Posterior vena cava (tissue), 2 donors: ENCODE measurements at places on chromosomes 5 and 9. TPM values are rescaled to one million over a fixed set of nuclear protein-coding genes. Genes with fewer than 3 reads are reported as not detected.
A peak's percentile ranks its signal among the peaks of the same experiment; 100 is the strongest.

CCDC192 gene
- total RNA-seq = not detected

SPINK6 gene
- not detected for total RNA-seq

SIT1 gene
- total RNA-seq = 0.56 TPM

LHX2 gene
- not detected for total RNA-seq

PLCXD3 gene
- total RNA-seq = 24.4 TPM

DUSP1 gene
- total RNA-seq = 1,411 TPM

DMGDH gene
- 3.6 TPM for total RNA-seq

HCN1 gene
- total RNA-seq = not detected

DNA sequence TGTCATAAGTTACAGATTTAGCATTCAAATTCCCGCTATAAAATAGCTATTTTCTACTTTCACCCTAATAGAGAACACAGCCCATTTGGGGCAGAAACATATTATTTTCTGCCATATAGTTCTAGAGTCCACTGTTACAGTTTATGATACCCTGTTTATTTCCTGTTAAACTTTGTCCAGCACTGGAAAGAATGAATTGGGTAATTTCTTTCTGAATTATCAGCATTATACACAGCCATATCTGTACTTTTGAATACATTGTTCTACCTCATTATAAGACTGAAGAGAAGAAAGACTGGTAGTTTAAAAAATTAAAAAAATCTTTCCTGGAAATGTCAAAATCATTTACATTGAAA, 332.1 kb downstream of the DIRAS2 start:
- DNase-seq = no peak

GRCh38 chr9:115135821-115136778, 18.1 kb upstream of the TNC start:
- DNase-seq = no peak

DNA sequence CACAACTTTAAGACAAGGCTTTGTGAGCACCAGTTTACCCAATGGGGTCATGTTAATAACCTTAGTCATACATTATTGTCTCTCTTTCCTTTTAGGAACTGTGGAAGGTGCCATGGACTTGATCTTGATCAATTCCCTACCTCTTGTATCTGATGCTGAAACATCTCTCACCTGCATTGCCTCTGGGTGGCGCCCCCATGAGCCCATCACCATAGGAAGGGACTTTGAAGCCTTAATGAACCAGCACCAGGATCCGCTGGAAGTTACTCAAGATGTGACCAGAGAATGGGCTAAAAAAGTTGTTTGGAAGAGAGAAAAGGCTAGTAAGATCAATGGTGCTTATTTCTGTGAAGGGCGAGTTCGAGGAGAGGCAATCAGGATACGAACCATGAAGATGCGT, 48.7 kb downstream of the TEK start:
- DNase-seq = no peak

DNA sequence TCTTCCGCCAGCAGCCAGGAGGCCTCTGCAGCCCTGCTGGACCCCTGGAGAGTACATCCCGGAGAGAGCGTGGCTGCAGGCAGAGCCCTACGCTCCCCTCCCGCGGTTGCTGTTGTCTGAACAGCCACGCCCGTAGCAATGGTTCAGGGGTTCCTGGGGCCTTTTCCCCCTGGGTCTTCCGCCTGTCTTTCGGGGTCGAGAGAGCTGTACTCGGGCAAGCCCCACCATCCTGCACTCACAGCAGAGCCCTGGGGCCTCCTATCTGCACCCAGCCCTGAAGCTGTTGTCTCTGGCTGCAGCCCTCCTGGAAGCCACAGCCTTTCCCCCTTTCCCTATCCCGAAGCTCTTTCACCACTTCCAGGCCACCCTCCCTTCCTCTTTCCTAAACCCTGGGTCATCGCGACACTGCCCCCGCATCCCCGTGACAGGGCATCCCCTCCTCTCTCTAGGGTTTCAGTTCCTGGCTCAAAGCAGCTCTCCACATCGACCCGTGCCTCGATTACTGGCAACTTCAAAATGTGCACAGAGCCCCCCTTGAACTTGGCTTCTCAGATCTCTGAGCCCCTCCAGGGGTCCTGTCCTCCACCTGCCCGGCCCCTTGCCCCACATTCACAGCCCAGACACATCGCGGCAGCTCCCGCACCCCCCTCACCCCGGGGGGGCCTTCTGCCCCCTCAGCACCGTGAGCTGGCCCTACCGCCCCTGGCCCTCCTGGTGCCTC, 43.9 kb upstream of the CEP72 start:
- peak; percentile 66 for DNase-seq

DNA sequence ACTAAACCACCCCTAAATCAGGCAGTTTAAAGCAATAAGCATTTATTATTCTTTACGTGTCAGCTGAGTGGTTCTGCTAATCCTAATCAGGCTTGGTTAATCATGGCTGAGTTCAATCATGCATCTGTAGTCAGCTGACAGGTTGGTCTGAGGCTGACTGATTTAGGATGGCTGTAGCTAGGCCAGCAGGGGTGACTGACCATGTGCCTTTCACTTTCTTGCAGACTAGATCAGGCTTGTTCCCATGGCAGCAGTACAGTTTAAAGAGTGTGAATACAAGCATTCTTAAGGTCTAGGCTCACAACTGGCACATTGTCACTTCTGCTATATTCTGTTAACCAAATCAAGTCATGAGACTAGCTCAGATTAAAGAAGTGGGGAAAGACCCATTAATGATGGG, 16.1 kb upstream of the MPDZ start:
- DNase-seq = no peak

DNA sequence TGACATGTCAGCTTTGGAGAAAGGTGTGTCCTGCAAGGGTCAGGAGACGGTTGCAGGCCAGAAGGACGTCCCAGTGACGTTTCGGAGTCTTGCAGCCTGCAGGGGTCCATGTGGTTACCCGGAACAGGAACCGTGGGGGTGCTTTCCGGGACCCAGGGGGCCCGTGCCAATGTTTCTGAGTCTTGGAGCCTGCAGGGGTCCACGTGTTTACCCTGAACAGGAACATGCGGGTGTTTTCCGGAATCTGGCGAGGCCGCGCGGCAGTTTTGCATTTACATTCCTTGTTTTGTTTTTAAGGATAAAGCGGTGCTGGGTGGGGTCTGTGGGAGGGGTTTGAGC, 30.6 kb downstream of the NKD2 start:
- DNase-seq = peak; percentile 47

DNA sequence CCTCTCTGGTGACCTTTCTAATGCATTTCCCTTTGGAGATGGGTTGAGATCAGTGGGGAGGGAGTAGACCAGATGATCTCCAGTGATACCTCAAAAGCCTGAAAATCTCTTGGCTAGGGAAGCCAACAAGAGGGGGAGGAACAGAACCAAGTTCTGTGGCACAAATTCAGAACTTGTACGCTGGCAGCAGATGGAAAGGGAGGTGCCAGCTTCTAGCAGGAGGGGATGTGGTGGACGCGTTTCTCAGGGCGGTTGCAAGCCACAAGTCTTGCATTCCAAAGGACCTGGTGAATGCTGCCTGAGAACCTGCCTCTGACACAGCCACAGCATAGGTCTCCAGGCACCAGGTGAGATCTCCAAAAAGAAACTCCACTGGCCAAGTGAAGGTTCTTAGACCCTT, 13.4 kb downstream of the SLIT3 start:
- DNase-seq = no peak

DNA sequence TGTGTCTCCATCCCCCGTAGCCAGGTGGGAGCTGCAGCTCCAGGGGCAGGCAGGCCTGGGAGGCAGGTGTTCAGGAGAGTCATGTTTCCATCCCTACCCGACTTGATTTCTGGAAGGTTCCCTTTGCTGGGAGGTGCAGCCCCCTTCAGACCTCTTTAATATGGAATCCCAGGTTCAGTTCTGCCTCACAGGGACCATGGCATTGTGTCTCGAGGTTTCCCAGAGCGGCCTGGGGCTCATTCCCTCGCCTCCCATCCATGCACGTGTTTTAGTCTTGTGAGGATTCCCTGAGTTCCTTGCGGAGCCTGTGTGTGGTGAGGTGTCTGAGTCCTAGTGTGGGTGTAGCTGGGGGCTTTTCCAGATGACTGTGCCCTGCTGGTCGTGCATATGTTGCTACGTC, 16.5 kb upstream of the AHRR start:
- DNase-seq = no peak

DNA sequence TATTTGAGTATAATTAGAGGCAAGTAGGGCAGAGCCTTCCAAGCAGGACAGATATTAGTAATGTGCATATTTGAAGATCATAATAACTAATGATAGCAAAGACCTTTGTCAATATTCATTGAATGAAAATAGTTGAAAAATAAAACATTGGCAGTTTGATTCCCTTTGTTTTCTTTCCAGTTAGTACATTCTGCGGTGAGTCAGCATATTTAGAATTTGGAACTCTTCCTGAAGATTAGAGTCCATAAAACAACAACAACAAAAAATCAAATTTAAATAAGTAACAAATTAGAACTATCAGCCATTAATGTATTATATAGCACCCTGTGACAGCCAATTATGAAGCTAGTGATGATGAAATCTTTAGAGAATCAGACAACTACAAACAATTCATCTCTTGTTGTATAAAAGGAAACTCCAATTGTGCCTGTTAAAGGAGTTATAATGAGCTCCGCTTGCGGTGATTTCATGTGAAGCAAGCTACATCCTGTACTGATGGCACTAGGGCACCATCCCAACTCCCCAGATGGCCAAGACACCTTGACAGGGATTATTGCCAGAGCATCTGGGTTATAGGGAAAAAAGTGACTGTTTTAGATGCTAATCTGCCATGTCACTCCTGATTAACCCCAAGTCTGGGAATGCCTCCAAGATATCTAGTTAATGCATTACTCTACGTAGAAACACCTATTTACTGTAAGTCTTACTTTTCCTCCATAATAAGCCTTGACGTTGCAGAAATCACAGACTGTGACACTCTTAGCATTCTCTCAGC, 6.8 kb downstream of the IFNA8 start:
- DNase-seq = no peak

DNA sequence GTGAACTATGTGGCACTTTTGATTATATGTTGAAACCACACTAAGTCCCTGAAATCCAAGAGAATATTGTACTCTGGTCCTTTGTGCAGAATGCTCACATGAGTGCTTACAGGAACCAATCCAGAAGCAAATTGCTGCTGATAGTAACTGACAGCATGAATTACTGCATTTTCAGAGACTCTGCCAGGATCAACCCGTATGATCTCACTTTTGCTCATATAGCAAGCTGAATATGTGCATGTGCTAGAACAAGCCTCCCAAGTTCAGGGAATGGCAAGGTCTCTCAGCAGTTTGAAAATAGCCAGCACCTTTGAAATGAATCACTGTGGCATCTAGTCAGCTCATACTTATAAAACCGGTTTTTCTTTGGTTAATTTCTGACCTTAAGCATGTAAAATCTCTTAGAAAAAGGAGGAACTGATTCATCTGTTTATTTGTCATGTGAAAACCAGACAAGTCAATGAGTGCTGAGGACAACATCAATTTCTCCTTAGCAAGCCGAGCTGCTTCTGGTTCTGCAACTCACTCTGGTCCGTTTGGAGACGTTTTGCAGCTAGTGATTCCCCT, 215.7 kb upstream of the ELL2 start:
- no peak for DNase-seq

DNA sequence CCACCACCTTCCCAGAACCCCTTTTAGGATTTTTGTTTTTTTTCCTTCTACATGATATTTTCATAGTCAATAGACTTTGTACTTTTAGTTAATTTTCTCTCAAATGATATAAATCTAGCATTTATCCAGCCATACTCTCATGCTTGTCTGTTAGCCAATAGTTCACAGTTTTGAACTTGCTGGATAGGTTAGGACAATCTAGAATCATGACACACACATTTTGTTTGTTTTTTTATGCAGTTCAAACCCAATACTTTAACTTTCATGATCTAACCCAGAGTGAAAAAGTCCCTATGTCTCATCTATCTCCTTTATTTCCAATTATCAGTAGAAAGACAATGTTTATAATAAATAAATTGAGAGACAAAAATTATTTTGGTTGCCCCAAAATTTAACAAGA, 509.7 kb upstream of the DMAC1 start:
- DNase-seq = no peak

DNA sequence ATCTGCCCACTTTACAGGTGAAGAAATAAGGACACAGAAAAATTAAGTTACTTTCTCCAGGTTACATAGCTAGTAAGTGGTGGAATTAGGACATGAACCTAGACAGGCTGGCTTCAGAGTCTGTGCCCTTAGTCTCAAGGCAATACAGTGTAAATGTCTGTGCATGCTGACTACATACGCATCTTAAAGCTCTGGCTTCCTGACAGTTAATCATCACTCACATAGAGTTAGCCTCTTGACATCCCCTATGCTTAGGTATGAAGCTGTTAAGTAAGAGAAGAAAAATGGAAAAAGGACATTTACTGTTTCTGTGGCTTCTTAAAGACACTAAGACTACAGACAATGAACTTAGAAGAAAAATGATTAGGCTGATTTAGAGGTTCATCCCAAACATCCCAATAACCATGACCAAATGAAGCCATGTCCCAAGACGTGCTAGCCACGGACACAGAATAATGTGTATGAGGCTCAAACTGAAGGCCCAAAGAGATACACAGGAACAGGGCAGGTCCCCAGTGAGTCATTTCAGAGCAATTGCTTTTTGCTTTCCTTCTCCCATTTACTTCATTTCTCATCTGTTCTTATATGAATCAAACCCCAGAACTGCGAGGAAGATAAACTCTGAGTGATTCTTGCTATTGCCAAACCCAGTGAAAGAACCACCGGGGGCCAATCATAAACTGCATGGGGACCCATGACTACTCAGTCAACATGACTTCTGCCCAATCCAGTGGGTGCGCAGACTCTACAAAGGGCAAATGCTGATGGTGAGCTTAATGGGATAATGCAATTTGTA, 100.0 kb upstream of the IFNK start:
- DNase-seq = no peak

- DNase-seq = no peak
These were observed 183.9 kb downstream of the C9orf50 start for GRCh38 chr9:129436751-129437625.

- DNase-seq = no peak
These were observed 25.5 kb downstream of the ASS1 start for GRCh38 chr9:130470269-130470668.

GRCh38 chr9:108961151-108961550, 27.0 kb downstream of the ABITRAM start:
- no peak for DNase-seq

DNA sequence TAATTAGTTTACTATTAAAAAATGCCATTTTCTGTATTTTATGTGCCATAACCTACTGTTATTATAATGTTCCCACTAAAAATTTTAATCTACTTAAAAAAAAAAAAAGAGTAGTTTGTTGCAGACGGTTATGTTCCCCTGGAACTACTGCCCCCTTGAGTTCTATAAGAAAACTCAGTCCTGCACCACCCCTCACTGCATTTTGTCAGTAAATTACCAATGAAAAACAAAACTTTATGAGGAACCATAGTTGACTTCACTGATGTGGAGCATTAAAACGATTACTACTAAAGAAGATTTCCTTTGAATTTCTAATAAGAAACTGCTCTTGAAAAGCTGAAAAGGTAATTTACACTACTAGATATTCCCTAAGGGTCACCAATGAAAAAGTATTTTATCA, 288.7 kb downstream of the FBXL17 start:
- no peak for DNase-seq

DNA sequence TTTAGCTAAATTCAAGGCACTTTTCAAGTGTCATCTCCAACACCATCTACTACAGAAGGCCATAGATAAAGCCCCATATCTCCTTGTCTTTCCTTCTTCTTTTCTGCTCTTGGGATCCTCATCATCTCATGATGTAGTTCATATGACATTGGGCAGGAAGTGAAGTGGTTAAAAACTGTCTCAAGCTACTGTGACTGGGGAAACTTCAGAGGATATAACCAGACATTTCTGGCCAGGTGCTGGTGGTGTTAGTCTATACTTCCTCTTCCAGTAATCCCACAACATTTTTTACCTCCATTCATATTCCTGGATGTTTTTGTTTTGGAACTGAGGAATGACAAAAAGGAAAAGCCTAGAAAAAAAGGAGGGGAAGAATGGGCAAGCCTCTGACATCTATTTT, 188.7 kb downstream of the LURAP1L start:
- no peak for DNase-seq
